ENCODE measurements at places on chromosomes 1 and 21.

DNA sequence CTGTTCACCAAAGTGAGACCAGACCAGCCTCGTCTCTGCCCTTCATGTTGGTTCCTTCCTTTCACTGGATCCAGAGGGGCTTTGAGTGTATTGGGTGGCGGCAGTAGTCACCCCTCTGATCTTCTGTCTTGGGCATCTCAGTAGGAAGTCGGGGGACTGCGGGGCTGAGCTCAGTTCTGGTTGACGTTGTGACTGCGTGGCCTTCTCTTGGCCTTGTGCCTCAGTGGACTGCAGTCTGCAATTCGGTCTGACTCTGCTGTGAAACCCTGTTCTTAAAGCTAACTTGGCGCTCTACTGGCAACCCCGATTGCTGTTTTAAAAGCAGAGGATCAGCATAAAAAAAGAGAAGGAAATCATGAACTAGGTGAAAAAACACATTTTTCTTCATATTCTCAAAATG is 56.7 kb downstream of the SLC37A1 start:
- no peak for DNase-seq

DNA sequence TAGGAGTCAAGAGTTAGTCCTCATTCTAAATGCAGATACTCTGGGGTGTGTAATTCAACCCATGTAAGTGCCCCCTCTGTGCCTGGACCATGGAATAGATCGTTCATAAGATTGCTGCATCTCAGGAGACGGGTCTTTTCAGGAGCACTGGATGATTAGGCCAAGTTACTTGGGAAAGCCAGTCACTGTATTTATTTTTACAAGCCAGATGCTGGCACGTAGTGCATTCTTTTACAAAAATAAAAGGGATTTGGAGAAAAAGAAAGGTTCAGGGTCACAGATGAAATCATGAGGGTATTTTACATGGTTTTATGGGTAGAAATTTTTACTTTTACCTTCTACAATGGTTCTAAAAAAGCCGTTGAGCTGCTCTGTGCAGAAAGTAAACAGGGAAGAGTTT is 102.6 kb upstream of the UBE2U start:
- DNase-seq: no peak

DNA sequence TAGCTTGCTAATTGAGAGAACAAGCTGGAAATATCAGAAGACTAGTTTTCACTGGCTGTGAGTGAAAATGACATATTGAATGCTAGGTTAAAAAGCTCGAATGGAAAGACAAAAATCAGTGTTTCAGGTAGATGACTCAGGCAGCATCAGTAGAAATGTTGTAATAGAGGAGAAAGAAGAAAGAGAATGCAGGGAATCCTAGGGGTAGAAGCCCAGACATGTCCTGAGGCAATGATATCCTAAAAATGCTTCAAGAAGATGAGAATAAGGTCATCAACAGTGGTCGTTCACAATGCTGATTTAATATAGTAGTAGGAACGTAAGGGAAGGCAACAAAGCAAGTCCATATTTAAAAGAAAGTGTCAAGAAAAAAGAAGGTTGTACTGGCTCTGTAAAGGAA is 96.7 kb upstream of the HP1BP3 start:
- no peak for DNase-seq

- DNase-seq: no peak
Measured at GRCh38 chr1:104629589-104629988, 879.9 kb downstream of the AMY1C start.

- DNase-seq: no peak
Measured at GRCh38 chr1:237171454-237172117, 129.6 kb downstream of the RYR2 start.

DNA sequence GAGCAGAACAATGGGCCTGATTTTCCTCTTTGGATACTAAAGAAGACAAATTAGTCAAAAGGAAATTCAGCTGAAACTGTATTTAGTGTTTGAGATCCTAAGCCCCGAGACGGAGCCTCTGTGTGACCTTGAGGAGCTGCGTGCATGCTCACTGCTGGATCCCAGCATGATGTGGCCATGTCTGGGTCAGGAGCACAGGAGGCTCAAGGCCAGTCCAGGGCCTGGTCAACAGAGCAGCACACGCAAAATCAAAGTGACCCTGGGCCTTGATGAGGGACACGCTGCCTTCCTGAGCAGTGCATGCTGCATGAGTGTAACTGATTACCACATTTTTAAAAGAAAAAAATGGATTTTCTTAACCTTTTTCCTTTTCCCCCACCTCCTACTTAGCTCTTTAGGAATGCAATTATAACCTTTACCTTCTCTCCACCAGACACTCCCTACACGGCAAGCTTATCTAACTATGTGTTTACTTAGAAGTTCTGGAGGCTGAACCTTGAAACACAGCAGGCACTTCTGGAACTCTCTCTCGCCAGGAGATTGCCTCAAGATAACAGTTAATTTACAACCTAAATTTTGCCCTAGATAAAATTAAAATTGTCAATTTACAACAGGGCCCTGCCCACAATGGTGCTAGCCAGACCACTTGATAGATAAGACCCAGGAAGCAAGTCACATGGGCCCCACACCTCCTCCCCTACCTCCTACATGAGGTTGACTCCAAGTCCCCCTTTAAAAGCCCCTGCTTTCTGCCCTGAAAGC is 144.6 kb downstream of the LRIG2 start:
- DNase-seq: no peak

GRCh38 chr21:37478794-37479193 is 112.2 kb downstream of the DYRK1A start:
- no peak for DNase-seq

GRCh38 chr1:101198842-101199636 is 37.8 kb upstream of the S1PR1 start:
- DNase-seq: no peak

GRCh38 chr1:169630006-169630405 is at the start of gene SELP:
TSS of gene SELP (minus strand) at chr1:169630124. CDS start at chr1:169630074, 50 bp downstream.
- DNase-seq: no peak

DNA sequence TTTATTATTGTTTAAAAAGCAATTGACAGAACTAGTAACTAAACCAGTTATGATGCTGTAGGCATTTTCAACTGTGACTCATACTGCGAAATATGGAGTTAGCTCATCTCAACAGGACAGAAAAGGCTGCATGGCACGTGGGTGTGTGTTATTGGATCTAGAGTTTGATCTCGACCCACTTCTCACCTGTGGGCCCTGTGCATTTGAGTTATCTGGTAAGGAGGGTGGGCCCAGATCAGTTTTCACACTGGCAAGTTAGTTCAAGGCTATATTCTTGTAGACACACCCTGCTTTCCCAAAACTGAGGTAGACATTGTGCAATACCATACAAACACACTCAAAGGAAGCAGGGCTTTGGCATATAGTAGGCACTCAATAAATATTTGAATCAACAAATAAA is 71.3 kb upstream of the PRDX6 start:
- no peak for DNase-seq

- no peak for DNase-seq
Measured at GRCh38 chr21:31837618-31838390, 35.0 kb upstream of the HUNK start.

DNA sequence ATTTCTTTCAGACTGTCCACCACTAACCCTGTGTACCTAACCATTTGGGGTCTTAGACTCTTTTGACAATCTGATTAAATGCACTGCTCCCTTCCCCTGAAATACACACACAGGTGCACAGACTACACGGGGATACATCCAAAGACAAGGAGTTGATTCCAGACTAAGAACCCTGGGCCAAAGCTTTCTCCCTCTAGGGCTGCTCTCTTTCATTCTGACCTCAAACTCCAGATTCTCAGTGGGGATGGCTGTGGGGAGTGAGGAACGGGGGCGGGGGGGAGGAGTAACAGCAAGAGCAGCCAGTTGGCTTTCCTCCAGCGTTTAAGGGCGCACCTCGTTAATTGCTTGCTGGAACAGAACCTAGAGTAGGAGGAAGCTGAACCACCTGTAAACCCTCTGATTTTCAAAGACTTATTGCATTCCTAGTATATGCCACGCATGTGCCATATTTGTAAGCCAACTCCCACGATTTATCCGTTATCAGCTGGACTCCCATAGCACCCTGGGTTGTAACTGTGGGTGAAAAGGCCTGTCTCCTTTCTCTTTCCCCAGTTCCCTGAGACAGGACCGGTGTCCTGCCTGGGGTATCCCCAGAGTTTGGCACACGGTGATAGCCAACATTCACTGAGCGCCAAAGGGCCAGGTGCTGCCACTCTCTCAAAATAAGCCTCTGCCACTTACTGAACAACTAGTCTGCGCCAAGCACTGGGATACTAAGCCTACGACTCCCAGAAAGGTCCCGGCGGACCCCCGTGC is 920 bp downstream of the MTHFR start:
- DNase-seq: no peak

DNA sequence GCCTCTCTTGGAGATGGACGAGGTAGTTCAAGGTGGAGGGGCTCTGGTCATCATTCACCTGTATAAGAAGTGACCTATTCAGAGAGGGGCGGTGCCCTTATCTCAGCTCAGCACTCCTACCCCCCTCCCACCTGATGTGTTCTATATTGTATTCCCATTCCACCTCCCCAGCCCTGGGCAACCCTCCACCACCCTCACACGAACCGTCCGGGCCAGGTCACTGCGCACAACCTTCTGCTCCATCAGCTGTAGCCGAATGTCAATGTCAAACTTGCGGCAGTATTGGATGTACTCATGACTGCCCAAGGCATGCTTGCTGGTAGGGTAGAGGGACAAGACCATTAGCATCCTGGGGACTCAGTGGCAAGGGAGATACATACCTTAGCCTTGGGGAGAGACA is 34.3 kb downstream of the PIK3C2B start:
- DNase-seq: no peak

- DNase-seq: no peak
Measured at GRCh38 chr1:168236836-168237611, 11.2 kb downstream of the SFT2D2 start.

- no peak for DNase-seq
Measured at GRCh38 chr1:214587165-214587564, 15.8 kb upstream of the CENPF start.

DNA sequence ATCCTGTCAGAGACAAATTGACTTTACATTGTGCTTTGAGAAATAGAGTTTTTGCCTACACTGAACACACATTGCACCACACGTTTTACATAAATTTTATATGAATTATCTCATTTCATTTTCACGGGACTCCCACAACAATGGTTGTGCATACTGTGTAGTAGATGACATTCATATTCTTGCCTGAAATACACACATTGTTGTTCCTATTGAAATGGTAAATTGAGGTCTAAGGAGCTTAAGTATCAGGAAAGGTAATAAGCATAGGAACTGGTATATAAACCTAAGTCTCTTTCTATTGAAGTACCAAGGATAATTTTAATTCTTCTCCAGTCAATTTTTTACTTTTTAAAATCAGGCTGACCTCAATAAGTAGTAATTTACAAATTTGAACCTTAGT is 473.7 kb upstream of the DEPDC1 start:
- DNase-seq: no peak

- no peak for DNase-seq
Measured at GRCh38 chr1:12336413-12336812, 106.6 kb downstream of the VPS13D start.

DNA sequence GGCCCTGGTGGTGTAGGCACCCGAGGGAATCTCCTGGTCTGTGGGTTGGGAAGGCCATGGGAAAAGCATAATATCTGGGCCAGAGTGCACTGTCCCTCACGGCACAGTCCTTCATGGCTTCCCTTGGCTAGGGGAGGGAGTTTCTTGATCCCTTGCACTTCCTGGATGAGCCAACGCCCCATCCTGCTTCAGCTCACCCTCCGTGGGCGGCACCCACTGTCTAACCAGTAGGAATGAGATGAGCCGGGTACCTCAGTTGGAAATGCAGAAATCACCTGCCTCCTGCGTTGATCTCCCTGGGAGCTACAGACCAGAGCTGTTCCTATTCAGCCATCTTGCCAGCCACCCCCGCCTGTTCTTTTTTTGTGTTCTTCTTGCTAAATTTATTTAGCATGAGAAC is 134.4 kb downstream of the LEPR start:
- no peak for DNase-seq

- DNase-seq: no peak
Measured at GRCh38 chr1:5976231-5976630, 16.0 kb downstream of the NPHP4 start.

DNA sequence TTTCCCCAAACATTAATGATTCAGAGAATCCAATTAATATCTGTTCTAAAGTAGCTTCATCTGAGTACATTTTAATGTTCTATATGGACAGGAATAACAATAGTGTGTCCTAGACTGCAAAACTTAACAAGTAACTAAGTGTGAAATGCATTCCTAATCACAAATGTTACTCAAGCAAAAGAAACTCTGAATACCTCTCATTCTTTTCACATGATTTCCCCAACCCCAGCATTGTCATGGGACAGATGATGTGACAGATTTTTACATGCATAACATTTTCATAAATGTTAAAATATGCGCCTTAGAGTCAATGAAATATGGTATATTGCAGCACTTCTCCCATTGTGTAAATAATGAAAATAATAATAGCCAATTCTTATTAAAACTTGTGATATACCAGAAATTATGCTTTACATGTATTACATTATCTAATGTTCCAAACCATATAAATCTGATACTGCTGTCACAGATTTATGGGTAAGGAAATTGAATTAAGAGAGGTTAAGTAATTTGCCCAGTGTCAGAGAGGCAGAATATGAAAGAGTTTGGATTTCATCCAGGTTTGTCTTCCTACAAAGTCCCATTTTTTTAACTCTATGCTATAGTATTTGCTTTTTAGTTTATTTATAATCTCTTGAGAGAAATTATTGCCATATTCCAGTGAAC is 269.4 kb downstream of the LRRC7 start:
- DNase-seq: no peak

DNA sequence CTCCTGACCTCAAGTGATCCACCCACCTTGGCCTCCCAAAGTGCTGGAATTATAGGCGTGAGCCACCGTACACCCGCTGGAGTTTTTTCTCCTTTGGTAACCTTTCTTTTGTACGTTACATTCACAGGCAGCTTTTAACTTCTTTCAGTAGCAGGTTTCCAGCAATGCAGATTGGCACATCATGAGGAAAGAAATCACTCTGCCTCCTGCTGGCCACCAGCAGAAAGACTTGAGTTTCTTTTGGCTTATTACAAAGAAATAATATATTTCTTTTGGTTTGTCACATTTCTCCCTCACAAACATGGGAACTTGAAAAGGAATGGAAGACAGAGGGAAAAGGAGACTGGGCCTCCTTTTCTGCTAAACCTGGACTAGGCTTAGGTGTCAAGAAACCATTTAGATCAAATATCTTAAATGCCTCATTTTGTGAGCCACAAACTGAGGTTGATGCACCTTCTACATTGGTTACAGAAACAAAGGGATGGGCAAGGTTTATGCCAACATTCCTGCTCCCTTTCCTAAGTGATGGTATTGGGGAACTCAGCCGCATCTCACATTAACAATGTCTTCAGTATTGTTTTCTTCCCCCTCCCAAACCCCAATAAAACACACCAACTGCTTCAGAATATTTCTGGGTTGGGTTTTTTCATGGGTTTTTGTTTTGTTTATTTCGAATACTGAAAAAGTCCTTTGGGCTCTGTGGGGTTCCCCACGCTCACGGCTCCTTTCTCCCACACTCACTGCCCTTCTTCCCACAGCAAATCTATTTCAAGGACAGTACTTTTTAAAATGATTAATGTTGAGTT is 7.7 kb downstream of the ENSA start:
- DNase-seq: peak; percentile 54

DNA sequence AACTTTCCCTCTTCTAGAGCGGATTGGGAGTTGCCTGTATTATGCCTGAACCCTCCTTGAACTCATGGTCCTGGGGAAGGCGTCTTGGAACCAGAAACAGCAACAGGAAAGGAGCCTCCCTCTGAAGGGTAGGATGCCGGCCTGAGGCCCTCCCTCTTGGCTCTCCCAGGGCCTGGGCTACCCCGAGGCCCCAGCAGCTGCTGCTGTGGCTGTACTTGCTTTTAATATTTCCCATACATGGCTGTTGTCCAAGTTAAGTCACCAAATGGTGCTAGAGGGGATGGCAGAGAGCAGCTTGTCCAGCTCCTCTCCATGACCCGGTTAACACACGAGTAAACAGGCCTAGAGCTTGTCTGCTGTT is 10.5 kb downstream of the CHRNB2 start:
- DNase-seq: no peak

Data from HEK293T (cell line).